ENCODE measurements at places on chromosomes 3 and 15.

GRCh38 chr3:71430941-71431552 is 152.5 kb downstream of the FOXP1 start:
- no peak for DNase-seq

DNA sequence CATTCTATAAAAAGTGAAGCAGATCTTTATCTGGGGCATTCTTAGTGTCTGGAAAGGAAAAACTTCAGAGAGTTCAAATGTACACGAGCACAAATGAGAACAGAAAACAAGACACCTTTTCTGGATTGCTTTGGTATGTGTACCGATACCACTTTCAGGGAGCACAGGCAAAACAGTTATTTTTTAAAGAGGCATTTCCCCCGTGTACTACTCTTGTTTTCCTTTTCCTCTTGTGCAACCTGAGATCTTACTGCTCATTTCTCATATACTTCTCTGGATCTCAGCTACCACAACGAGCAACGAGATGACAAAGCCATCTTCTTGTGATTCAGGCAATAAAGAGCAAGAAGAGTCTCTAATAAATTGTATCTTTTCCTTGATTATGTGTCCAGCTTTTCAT is 463.6 kb downstream of the SHQ1 start:
- DNase-seq = no peak

- DNase-seq = no peak
Measured at GRCh38 chr15:100082761-100083402, 258.9 kb downstream of the ADAMTS17 start.

DNA sequence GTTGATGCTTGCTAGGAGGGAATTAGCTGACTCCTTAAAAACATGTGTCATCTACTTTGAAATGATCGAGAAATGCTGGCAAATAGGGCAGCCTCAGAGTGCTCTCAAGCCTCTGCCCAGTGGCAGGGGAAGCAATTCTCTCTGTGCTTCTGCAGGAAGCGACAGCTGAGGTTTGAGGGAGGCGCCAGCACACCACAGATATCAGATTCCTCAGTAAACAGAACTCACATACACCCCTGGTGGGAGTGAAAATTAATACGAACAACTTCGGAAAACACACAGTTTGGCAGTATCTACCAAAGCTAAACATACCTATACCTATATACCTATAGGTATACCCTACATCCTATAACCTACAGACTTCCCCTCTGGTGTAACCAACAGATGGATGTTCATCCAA is 61.3 kb downstream of the NSMCE3 start:
- DNase-seq = no peak

DNA sequence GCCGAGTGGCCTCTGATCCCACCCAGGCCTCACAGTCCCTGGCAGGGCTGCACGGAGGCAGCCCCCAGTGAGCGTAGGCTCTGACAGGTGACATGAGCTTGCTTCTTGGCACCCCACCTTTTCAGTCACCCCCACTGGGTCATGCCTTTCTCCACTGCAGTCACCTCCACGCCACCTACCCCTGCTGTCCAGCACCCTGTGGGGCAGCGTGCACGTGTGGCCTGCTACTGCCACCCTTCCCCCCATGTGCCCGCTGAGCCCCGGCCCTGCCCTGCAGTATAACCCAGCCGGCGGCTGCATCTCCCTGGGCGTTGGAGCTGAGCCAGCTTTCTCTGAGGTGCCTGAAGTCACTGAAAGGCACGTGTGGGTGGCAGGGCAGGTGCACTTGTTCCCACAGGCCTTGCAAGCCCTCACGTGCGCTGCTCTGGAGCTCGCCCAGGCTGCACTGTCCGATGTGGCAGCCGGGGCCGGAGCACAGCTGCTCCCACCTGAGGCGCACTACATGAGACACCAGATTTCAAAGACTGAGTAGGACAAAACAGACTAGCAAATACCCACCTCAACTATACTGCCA is 65.6 kb downstream of the NIPA2 start:
- no peak for DNase-seq

DNA sequence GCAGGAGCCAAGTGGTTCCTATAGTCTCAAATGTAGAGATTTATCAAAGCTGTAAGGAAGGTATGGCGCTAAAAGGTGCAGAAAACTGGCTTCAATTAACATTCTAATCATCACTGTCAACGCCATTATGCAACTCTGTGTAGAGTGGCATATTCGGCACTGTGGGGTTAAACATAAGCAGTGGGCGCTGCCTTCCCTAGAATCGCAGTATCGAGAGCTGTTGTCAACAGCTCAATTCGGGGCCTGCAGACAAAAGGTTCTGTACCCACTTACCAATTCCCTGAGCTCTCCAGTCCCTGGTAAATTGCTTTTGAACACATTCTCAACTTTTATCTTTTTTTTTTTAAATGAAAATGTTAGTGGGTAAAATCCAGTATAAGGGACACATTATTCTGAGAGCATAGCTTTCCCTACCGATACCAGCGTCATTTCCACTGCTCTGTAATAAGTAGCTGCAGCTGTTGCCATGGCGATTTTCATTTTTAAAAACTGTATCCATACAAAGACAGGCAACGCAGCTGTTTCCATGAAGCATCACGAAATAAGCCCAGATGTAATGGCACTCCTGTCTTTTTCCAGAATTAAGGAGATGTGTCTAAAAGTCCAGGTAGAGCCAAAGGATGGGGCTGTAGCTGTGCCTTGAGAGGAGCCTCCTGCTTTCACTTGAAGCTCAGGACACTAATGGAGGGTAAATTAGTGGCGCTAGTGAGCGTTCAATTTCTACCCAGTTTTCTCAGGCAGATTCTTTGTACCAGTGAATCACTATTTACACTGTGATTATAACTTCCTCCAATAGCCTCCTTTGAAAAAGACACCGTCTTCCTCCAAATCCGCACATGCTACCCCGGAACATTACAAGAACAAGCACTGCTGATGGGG is 250.3 kb downstream of the SLC9A9 start:
- no peak for DNase-seq

DNA sequence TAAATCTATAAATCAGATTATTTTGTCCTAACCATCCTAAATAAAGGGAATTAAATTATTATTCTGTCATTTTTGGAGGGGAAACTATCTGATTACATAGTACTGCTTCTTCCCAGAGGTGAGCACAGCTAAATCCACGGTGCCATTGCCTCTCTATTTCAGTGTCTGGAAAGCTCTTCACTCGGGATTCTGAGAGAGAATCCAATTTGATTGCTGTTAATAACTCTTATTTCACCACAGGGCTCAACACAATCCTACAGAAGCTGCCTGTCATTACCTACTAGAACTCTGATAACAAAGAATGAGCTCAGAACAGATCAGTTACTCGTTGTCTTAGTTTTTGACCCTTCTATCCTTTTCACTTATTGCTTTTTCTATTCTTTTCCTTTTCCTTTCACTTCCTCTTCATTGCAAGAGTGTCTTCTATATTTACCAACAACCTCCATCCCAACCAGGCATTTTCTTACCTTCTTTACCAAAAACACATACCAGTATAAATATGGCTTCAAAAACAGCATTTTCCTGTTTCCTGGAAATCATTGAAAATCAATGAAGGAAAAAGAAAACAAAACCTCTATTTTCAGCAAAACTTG is 30.4 kb downstream of the OXNAD1 start:
- DNase-seq = no peak

DNA sequence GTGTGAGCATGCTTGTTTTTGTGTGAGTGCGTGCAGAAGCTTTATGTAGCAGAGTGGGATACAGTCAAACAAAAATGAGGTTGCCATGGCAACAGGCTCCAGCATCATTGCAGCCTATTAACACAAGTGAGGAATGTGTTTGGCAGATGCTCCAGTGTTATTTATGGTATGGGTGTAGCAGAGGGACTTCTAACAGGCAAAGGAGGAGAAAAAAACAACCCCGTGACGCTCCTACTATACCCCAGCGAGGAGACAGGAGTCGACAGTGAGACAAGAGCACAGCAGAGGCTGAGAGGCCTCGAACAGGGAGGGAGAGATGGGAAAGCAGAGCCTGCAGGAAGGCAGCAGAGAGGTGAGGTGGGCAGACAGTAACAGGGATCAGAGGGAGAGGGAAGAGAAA is 4.9 kb downstream of the ADCY5 start:
- DNase-seq = no peak

DNA sequence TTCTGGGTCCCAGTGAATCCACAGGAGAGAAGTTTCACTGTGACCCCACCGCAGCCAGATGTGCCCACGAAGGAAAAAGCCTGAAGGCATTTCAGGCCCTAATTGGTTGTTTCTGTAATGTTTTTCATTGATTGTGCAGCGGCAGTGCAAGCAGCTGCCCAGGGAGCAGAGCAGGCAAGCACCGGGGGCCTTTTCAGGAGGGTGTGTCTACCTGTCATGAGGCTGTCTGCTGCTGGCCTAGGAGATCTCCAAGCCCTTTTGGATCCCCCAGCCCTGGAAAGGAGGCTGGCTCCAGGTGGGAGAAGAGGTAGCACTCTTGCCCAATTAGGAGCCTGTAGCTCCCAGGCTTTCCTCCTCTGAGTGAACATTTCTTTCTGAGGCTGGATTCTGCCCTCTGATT is 108.8 kb downstream of the EPHB1 start:
- DNase-seq = no peak

DNA sequence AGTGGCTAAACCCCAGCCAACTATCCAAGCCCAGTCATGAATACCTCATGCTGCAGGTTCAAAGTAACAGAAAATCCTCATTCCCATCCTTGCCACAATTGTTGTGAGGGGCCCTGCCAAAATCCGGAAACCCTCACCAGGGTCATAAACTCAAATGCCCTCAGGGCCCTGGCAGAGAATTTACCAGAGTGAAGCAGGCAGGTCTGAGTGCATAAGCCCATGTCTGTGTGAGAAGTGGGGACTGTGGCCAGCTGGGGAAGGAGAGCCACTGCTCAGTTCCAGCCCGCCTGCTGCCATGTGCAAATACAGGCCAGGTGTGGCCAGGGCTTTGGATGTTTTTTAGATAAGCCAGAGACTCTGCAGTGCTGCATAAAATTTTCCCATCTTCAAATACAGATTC is 7.0 kb downstream of the CEP152 start:
- no peak for DNase-seq

DNA sequence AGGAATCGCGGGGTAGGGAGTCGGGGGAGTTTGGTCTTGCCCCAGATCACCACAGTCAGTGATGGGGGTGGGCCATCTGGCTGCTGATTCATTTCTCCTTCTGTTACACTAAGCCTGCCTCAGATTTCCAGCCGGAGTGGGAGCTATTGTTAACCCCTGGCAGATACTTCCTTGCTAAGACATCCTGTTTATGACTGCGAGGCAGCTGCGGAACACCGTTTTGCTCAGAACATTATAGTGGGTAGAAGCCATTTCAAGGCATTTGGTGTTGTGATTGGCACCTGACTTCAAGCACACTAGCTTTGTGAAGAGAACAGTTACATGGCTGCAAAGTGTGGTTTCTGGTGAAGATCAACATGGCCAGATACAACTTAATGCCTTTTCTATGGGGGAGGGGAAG is 73.8 kb downstream of the FLNB start:
- DNase-seq = no peak

GRCh38 chr15:101641129-101641764 is 10.9 kb downstream of the TM2D3 start:
- peak; percentile 73 for DNase-seq

- no peak for DNase-seq
Measured at GRCh38 chr3:195036203-195036505, 234.8 kb downstream of the XXYLT1 start.

DNA sequence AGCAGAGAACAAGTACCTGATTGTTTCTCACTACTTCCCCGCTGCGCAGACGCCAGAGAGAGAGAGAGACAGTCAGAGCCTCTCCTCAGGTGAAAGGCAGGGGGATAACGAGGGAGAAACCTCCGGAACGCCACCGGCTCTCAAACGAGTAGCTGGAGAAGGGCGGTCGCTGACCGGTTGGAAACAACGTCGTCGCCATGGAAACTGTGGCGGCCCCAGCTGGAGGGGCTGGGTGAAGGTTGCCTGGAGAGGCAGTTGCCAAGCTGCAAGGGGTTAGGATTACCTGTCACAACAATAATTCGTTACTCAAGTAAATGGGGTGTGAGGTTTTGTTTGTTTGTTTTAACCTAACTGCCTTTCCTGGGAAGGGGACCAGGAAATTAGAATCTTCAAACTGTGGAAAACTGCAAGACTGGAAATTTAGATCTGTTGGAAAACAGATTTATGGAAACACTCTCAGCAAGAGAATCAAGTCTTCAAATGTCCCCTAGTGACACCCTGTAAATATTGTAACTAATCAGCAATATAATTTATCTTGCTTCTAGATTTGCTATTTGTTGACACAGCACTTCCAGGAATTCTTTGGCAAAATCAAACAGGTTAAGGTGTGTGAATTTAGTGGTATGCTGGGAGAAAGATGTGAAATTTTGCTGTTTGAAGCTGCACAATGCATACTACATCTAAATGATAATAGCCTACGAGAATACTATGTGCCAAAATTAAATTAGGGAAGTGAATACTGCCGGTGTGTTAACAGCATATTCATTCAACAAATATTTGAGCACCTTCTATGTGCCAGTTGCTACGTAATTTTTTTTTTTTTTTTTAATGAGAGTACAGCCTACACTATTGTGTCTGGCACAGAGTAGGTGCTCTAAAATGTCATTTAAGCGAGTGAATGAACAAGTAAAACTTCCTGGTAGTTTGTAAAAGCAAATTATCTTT is at the start of gene DNAH12:
Gene DNAH12 (minus strand): TSS at position 164 of the 945 bp plus-strand sequence. CDS start 1,474 bp downstream, outside the sequence.
- DNase-seq = no peak

- DNase-seq = peak; percentile 49
Measured at GRCh38 chr15:96503276-96503675, 172.8 kb downstream of the NR2F2 start.

- DNase-seq = no peak
Measured at GRCh38 chr3:189871418-189871817, 240.2 kb downstream of the TP63 start.

DNA sequence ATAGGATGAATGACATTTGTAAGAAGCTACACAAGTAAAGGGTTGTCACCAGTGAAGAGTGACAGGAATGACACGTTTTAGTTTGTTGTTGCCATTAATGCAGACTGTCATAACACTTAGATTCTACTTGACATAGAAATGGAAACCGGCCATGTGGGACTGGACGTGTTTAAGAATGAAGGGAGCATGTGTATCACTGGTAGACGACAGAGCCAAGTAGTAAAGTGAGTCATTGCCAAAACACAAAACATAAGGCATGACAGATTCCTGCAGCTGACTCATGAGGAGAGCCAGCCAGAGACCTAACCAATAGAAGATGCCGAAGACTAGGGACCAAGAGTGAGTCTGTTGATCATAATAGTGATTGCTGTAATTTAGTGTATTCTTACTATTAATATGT is 106.2 kb upstream of the PLAAT1 start:
- no peak for DNase-seq

All from HL-60 (cell line).